ENCODE measurements at places on chromosomes 12 and 14. TPM values are rescaled to one million over a fixed set of nuclear protein-coding genes. Genes with fewer than 3 reads are reported as not detected.
A peak's percentile ranks its signal among the peaks of the same experiment; 100 is the strongest.

- peak; percentile 93 for DNase-seq
Measured at GRCh38 chr12:52063981-52064649, 5.7 kb upstream of the ATG101 start.

DNA sequence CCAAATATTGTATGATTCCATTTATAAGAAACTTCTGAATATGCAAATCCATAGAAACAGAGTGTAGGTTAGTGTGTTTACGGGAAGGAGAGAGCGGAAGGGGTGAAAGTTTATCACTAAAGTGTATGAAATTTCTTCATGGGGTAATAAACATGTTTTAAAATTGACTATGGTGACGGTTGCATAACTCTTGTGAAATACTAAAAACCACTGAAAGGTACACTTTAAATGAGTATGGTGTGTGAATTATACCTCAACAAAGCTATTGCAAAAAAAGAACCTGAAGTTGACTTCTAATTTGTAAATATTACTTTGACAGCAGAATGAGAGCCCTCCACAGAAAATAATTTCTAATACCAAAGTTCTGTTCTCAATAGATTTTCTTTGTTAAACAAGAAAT, 47.1 kb downstream of the ATG2B start:
- DNase-seq, result no peak

DNA sequence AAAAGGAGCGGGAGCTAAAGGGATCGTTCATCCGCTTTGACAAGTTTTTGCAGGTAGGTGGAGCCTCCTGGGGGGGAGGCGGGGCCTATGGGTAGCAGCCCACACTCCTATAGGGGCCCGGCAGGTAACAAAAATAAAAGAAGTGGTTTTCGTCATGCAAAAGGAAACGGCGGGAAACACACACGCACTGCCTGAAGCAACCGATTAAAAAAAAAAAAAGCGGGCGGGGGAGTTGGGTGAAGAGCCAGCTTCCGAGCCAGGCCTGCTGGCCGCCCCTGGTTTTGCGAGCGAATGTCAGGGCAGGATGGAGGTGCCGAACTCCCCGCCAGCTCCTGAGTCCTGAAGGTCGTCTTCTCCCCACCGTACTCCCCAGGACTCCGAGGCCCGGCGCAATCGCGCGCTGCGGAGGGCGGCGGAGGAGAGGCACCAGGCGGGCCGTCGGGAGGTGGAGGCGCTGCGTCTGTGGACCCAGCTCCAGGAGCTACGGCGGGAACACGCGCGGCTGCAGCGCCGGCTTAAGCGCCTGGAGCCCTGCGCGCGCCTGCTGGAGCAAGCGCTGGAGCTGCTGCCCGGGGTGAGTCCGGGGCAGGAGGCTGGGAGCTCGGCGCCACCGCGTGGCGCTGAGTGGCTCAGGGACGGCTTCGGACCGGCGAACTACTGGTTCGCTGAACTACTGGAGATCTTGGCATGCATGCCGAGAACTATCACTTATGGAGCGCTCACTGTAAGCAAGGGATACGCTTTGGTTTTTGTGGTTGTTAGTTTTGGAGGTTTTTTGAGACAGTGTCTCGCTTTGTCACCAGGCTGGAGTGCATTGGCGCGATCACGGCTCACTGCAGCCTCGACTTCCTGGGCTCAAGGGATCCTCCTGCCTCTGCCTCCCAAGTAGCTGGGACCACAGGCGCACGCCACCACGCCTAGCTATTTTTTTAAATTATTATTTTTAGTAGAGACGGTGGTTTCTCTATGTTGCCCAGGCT, 3.6 kb downstream of the CFAP73 start:
- DNase-seq, result peak; percentile 90

DNA sequence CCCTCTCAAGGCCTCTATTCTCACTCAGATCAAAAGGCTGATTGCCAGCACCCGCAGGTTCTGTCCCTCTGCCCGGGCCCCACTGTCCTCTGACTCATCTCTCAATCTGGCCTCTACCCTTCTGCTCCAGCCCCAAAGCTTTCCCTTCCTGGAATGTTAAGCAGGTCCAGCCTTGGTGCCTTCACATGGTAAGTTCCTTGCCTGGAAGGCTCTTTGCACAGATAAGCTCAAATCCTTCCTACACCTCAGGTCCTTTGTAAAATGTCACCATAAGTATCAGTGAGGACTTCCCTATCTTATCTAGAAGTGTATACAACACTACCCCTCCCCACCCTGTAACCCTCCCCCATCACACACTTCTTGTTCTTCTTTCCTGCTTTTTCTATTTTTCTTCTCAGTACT, 22.2 kb downstream of the LPCAT3 start:
- DNase-seq, result no peak

- DNase-seq, result no peak
Measured at GRCh38 chr12:131827961-131828534, at the start of gene MMP17. Gene MMP17, plus strand, starts transcription at chr12:131828393. Its CDS starts 102 bp downstream, at chr12:131828495.

DNA sequence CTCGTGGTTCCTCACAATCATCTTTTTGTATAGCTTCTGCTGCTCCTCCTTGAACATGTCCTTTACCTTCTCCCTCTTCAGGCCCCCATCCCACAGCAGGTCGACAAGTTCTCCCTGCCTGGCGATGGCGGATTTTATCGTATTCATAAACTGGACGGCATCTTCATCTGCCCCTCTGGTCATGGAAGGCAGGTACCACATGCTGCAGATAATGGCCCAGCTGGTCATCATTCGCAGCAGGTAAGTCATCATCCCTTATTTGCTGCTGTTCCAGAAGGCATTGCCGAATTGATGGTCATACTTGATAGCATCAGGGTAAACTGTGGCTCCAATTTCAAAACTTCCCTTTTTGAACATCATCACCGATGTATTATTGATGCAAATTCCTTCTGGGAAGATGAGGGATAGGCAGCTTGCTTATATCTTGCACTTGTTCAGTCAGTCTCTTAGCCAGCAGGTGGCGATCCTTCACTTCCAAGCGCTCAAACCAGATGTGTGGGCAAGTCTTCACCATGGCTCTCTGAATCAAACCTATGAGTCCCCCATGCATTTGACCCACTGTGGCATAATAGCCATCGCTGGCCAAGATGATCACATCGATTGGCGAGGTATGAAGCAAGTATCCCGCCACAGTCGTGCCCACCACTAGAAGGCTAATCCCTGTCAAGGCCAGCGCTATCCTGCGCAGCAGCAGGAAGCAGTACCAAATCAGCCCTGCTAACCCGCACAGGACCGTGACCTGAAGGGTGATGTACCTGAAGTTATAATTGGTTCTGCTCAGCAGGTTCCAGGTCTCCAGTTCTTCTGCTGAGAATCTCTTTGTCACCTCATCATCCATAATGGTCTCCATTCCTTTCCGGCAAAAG, 381.5 kb upstream of the STXBP6 start:
- no peak for DNase-seq

GRCh38 chr14:105880616-105881015, 354.2 kb downstream of the TMEM121 start:
- peak; percentile 67 for DNase-seq

- no peak for DNase-seq
Measured at GRCh38 chr12:117034701-117035151, 64.5 kb downstream of the TESC start.

DNA sequence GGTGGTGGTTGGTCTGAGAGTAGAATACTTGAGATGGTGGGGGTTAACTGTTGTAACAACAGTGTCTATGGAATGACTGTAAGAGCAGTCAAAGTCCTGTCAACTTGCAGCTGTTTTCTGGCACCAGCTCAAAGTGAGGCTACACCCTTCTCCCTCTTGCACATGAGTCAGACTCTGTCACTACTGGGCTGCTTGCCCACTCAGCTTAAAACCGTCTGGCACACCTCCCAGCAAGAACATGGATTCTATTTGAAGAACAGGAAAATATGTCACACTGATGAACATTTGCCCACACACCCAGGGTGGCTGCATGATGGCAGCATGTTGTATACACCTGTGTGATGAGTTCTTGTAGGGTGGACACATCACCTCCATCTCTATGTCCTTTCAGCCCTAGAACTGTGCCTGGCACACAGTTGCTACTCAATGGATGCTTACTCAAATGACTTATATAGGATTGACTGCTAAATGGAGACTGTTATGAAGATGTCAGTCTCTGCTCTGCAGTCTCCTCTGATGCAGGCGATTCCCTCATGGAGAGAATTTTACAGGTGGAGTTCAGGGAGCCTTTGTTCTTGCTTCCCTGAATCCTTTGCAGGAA, 19.3 kb upstream of the SERPINA6 start:
- peak; percentile 96 for DNase-seq

GRCh38 chr14:104752423-104752734, 568 bp upstream of the SIVA1 start:
- no peak for DNase-seq

- peak; percentile 24 for DNase-seq
Measured at GRCh38 chr12:121025442-121026226, 9.3 kb upstream of the C12orf43 start.

- DNase-seq, result peak; percentile 64
Measured at GRCh38 chr14:68953196-68953555, 25.9 kb downstream of the ACTN1 start.

GRCh38 chr12:6615802-6616201, 8.6 kb upstream of the CHD4 start:
- DNase-seq, result no peak

DNA sequence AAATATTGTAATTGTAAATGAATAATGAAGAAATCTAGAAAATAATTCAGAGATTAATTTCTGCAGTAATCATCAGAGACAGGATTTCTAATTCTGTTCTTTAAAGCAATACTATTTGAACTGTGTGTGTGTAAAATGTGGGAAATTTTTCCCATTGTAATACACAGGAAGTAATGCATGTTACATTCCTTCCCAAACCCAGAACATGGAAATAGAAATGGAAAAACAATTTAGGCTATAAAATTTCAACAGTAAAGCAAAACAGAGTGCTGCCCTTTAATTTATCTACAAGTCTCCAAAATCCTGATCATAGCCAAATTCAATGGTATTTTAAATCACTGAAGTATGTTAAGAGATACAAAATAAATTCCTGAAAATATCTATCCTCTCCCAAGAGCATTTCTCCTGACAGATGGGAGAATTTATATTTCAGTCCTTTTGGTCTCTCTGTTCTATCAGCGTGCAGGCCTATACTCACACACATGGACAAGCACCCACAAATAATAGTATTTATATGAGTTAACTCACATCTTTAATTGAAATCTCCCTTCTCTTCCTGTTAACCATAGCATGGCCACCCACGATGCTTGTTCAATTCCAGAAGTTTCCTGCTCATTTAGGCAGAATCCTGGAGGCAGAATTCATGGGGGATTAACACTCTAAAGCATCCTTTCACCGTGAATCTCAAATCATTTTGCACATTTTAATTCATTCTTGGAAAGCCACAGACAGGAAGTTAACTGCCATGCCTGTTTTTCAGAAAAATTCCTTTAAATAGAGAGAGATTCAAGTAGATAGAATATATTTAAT, 1465.4 kb upstream of the FLRT2 start:
- no peak for DNase-seq

- DNase-seq, result no peak
Measured at GRCh38 chr12:54386403-54387113, 2.0 kb upstream of the ZNF385A start.

DNA sequence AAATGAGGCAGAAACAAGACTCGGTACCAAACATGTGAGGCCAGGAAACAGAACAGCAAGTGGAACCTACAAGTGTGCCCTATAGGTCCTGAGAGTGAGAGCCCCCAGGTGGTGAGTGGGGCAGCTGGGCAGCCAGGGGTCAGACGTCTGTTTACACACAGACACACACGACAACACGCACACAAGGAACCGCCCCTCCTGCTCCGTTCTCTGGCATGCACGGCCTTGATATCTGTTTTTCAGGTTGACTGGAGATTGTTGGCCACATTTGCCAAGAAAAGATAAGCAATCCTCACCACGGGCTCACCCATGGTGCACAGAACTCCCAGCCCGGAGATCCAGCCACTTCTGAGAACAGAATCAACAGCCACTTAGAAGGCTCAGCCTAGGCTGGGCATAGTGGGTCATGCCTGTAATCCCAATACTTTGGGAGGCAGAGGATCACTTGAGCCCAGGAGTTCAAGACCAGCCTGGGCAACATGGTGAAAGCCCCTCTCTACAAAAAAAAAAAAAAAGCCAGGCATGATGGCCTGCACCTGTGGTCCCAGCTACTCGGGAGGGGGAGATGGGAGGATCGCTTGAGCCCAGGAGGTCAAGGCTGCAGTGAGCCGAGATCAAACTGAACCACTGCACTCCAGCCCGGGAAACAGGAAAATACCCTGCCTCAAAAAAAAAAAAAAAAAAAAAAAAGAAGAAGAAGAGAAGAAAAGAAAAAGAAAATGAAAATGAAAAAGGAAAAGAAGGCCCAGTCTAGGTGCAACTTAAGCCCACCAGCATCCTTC, 19.4 kb upstream of the EIF5 start:
- DNase-seq, result peak; percentile 51

GRCh38 chr12:115423546-115423987, 739.6 kb upstream of the TBX3 start:
- no peak for DNase-seq

DNA sequence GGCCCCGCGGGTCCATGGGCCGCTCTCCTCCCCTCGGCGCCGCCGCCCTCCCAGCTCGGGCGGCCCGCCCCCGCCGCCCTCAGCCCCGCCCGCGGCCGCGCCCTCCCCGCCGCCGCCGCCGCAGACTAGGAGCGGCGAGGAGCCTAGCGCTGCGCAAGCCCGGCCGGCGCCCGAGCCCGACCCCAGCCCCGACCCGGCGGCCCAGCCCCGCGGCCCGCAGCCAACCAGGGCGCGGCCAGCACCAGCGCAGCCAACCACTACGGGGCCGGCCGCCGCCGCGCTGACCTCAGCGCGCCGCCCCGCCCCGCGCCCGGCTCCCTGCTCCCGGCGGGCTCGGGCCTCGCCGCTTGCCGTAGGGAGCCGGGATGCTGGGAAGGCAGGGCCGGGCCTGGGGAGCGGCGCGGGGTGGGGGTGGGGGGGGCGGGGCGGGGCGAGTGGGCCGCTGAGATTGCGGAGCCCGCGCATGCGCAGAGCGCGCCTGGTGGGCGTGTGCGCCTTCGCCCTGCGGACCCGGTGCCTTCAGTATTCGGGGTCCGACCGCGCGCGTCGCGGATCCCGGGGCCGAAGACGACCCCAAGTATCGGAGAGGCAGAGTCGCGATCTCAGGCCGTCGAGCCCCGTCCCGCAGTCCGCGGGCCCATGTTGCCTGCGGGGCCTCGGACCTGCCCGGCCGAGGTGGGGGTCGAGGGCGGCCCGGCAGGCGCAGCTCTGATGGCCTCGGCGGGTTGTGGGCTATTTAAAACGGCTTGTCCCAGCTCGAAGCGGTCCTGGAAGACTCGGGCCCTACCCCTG, at the start of gene CDC42BPB:
CDC42BPB (minus strand) TSS at position 178 of the 792 bp plus-strand sequence. CDS start 376 bp downstream, outside the sequence.
- DNase-seq, result peak; percentile 95

GRCh38 chr12:3195859-3196483, 118.8 kb downstream of the TSPAN9 start:
- no peak for DNase-seq

- no peak for DNase-seq
Measured at GRCh38 chr14:94572637-94573303, 8.5 kb upstream of the SERPINA5 start.

Gene ERGIC2
- total RNA-seq, result 93.4 TPM

Gene LALBA
- not detected for total RNA-seq

Gene FAM181A
- not detected for total RNA-seq

Gene SUSD6
- total RNA-seq, result 43.8 TPM

Gene FOS
- 992 TPM for total RNA-seq

Gene MIPOL1
- total RNA-seq, result 16.7 TPM

Gene PIWIL1
- total RNA-seq, result not detected

Gene CFAP54
- total RNA-seq, result 1.2 TPM

All from posterior vena cava (tissue), 2 donors.